Urinary bladder (tissue), 4 donors: ENCODE measurements at places on chromosomes 3 and 15. TPM values are rescaled to one million over a fixed set of nuclear protein-coding genes. Genes with fewer than 3 reads are reported as not detected.

Gene CYP8B1
- not detected for total RNA-seq

GRCh38 chr3:19945969-19946831 lies 697 bp upstream of the RAB5A start:
- DNase-seq, result no peak

GRCh38 chr3:141452045-141452444 lies 34.8 kb upstream of the RASA2 start:
- DNase-seq, result no peak

Gene CSPG4
- total RNA-seq, result 30.6 TPM

Gene GMNC
- 0.26 TPM for total RNA-seq

Gene HGD
- total RNA-seq, result not detected

GRCh38 chr3:140845882-140846281 lies 95.8 kb upstream of the SLC25A36 start:
- no peak for DNase-seq

DNA sequence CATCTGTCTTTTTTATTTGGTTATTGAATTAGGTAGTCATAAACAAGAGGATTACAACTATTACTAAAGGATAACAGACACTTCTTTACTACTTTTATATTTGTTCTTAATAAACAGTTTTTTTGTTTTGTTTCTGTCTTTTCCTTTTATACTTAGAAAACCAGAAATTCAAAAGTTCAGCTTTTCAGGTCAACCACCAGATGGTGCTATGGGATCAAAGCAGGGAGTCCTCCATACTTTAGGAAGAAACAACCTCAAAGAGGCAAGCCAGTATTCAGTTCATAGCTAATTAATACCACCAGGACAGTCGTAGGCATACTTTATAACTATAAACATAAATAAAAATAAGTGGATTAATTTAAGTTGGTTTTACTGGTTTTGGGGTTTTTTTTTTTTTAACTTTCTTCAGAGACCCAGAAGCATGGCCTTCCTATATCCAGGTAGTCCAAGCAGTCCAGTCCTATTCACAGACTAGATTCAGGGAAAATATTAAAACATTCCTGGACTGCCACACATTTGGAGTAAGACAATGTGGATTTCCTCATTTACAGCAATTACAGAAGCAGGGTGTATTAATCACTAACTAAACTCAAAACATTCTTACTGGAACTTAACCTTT lies 16.0 kb upstream of the EID1 start:
- DNase-seq, result no peak

Gene GXYLT2
- 71.5 TPM for total RNA-seq

- DNase-seq, result no peak
Measured at GRCh38 chr15:52343831-52344230, 48.2 kb upstream of the MYO5C start.

DNA sequence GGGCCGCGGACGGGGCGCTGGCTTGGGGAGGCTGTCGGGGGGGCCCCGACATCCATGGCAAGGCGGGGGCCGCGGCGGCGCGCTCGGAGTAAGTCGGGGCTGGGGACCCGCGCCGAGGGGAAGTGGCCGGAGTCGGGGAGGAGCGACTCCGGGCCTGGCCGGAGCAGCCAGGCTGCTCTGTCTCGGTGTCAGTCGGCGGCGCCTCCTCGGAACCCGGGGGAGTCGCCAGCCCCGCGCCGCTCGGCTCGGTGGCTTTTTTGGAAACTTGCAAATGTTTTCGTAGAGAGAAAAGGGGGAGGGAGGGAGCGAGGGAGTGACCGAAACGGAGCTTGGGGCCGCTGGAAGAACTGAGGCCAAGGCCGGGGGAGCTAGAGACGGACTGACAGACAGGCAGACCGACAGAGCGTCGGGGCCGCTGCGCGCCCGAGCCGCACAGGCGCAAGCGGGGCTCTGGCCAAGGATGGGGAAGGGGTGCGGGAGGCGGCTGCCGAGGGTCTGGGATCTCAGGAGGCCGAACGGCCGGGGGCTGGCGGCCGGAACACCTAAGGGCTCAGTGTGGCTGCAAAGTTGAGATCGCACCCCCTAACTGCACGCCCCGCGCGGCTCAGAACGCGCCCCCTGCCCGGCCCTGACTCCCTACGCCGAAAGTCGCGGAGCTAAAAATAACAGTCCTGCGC lies 5.0 kb downstream of the PTH1R start:
- no peak for DNase-seq

- DNase-seq, result no peak
Measured at GRCh38 chr15:51132384-51133139, 37.9 kb upstream of the TNFAIP8L3 start.

- DNase-seq, result no peak
Measured at GRCh38 chr3:194274424-194275085, 76.6 kb downstream of the CPN2 start.

DNA sequence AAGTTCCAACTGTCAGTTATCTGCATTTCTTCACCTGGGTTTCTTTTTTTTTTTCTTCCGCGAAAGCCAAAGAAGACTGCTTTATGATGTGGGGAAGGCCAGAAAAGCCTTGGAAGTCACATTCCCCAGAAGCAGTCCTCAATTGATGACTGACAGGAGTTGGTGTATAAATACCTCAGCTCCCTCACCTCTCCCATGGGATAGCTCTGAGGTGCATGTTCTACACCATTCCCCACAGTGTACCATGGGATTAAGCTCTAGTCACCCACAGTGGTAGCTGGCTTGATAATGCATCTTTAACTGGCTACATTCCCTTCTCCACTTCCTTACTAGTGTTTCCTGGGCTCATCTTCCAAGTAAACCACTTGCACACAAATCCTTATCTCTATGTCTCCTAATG lies 30.5 kb downstream of the DPH3 start:
- DNase-seq, result no peak

- peak; percentile 32 for DNase-seq
Measured at GRCh38 chr15:82849556-82850512, 40.4 kb downstream of the WHAMM start.

Gene ZDHHC23
- 2.4 TPM for total RNA-seq

Gene MAP1A
- total RNA-seq, result 14.3 TPM

Gene TMEM212
- total RNA-seq, result not detected

Gene LIPC
- total RNA-seq, result 1.2 TPM

GRCh38 chr15:44295750-44296431 lies 7.4 kb downstream of the GOLM2 start:
- DNase-seq, result no peak

DNA sequence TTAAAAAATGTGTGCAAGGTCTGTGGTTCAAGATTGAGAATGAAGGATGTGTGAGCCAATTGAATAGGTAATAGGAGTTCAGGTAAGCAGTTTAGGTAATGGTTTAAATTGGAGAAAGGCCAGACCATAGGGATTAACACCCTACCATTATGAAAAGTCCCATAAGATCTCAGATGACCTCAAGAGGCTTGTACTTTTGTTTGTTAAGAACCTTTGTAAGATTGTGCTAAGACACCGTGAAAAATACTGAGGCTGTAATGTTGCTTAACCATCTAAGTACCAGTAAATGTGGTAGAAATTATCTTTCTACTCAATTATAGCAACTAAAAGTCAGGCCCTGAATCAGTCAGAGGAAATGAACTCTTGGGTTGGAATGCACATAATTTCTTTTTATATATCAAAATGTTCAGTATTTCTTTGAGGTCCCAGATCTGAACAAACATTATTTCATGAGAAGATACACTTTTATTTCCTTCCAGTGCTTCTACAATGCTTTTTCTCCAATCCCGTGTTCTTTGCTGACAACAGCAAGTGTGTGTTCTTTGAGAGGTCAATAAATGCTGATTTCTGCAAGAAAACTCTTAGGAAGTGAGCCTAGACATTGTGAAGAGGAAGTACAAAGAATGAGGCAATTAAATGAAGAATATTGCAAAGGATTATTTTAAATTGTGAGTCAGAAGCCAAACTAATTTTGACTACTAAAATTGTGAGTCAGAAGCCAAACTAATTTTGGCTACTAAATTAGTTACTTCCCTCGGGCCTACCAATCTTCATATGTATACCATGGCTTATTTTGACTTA lies 66.4 kb downstream of the TCF12 start:
- DNase-seq, result no peak
